NCI-H187 treated with DMSO at 0.1 percent for 48 hours (cell line): ENCODE measurements at places on chromosomes 13 and 19.

DNA sequence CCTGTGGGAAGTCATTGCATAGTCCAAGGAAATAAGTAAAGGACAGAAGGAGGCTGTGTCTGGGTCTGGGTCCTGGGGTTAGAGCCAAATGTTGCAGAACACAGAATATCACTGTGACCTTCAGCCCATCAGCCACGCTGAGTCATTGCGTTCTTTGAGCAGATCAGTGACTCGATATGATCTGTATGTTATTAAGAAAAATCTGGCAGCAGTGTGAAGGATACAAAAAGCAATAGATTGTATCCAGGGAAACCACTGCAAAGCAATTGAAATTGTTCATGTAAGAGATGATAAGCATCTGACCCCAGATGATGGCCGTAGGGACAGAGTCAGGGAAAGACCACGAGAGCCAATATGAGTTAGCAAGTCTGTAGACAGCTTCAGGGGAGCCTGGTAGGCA lies 1575.1 kb upstream of the SLC10A2 start:
- no peak for DNase-seq

- no peak for DNase-seq
These were observed 106.4 kb upstream of the MLNR start for GRCh38 chr13:49113526-49114286.

- DNase-seq = no peak
These were observed 7.8 kb upstream of the SYCN start for GRCh38 chr19:39211731-39212374.

- DNase-seq = no peak
These were observed 68.8 kb downstream of the CHST8 start for GRCh38 chr19:33690378-33691029.

DNA sequence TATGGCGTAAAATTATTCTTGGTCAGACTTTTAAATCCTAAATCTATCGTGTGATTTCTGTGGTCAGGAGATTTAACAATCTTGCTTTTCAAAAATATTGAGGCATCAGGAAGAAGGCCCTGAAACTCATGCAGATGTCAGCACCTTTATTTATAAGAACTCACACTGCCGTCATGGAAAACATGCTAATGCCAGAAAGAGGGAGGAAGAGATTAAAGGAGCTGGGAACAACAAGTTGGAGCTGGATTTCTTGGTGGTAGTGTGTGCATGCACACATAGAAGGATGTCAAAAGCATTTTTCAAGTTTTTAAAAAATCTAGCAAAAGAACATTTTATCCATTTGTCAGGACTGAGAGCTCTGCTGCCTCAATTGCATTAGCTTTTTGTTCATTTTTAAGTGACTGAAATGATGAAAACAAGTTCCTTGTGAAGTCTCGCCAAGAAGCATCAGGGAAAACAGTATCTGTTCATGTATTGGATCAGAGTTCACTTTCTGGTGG lies 342.5 kb downstream of the SPRY2 start:
- DNase-seq = no peak

DNA sequence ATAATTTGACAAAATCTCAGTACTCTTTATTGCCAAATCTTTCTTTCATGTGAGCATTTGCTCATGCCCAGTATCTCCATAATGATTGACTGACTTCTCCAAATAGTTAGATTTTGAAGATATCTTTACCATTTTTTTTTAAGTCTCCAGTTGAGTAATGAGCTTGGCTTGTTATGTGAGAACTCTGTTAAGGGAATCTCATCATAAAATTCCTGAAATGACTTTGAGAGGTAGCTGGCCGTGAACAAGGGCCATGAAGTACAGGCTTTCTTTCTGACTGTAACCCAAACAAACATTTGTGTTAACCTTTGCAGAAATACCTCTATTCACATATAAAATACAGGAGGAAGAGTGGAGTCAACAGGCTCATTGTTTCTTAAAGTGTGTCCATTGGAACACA lies 449.7 kb downstream of the IRS2 start:
- no peak for DNase-seq

- no peak for DNase-seq
These were observed at the start of gene JSRP1 for GRCh38 chr19:2255982-2256685. Gene JSRP1, minus strand, starts transcription at chr19:2256417. Its CDS starts 1,103 bp downstream, at chr19:2255314.

GRCh38 chr13:103055166-103055565 lies 11.1 kb downstream of the SLC10A2 start:
- DNase-seq = no peak

DNA sequence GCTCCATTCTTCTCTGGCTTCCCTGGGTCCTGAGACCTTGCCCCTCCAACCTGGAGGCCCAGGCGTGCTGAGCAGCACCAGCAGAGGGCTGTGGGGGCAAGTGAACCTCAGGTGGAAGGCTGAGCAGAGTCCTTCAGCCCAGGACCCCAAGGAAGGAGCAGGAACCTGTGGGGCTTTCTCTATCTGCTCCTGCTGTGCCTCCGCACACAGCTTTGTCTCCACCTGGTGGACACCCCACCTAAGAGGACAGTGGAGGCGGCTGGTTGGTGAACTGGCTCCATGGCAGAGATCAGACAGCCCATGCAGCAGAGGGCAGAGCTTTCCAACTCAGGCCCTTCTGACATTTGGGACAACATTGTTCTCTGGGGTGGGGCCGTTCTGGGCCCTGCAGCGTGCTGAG lies 19.7 kb downstream of the ZFR2 start:
- DNase-seq = no peak

DNA sequence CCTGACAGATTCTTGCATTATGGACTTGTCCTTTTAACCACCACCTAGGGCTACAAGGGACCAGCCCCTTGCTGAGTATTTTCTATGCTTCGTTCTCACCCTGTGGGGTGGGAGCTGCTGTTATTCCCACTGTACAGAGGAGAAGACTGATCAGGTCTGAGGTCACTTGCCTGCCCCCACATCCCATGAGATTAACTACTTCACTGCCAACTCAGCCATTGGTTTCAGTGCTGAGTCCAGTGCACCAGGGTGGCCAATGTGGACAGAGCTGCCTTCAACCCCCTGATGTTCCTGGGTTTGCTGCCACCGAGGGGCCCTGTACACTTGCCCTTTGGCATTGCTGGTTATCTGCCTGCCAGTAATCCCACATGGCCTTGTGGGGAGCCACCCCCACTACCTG lies 6.9 kb downstream of the PRKACA start:
- no peak for DNase-seq

GRCh38 chr13:113882716-113883115 lies 18.8 kb upstream of the GAS6 start:
- no peak for DNase-seq

DNA sequence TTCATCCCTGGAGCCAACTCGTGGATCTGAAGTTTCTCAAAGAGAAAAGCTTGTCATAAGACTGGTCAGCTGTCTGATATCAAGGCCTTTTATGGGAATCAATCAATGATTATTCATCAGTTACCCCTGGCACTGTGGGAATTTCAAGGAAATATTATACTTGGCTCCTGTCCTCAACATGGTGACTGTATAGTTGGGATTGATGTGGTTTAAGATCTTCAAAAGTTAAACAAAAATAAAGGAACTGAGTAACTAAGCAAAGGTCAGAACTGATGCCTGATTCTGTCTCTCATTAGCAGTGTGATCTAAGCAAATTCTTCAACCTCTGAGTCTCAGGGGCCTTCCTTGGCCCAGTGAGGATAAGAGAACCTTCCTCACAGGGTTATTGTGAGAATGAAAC lies 22.2 kb upstream of the SERPINE3 start:
- no peak for DNase-seq

- no peak for DNase-seq
These were observed 1.9 kb downstream of the C2CD4C start for GRCh38 chr19:406971-407510.

GRCh38 chr13:51844862-51845573 lies at the start of gene TMEM272:
Gene TMEM272, minus strand, starts transcription at chr13:51845177. Its CDS starts 6,647 bp downstream, at chr13:51838530.
- DNase-seq = no peak

DNA sequence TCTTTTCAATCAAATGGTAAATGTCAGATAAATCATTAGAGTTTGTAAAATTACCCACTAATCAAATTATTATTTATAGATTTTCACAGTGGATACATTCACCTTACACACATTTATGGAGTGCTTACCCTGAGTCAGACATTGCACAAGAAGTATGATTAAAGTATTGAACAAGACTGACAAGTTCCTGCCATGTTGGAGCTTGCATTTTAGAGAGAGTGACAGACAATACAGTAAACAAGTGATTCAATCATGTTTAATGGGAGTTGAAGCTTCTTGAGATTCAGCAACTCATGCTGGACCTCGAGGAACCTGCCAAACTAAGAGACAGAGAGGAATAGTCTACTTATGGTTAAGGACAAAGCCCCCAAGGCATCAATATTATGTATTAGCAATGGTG lies 487.8 kb downstream of the PCDH17 start:
- no peak for DNase-seq

- DNase-seq = no peak
These were observed 57.6 kb upstream of the ZNF507 start for GRCh38 chr19:32287811-32288227.

- DNase-seq = no peak
These were observed at the start of gene ADAMTSL5 for GRCh38 chr19:1512671-1513498. Gene ADAMTSL5, minus strand, starts transcription at chr19:1513019. Its CDS starts 2,076 bp downstream, at chr19:1510943.

DNA sequence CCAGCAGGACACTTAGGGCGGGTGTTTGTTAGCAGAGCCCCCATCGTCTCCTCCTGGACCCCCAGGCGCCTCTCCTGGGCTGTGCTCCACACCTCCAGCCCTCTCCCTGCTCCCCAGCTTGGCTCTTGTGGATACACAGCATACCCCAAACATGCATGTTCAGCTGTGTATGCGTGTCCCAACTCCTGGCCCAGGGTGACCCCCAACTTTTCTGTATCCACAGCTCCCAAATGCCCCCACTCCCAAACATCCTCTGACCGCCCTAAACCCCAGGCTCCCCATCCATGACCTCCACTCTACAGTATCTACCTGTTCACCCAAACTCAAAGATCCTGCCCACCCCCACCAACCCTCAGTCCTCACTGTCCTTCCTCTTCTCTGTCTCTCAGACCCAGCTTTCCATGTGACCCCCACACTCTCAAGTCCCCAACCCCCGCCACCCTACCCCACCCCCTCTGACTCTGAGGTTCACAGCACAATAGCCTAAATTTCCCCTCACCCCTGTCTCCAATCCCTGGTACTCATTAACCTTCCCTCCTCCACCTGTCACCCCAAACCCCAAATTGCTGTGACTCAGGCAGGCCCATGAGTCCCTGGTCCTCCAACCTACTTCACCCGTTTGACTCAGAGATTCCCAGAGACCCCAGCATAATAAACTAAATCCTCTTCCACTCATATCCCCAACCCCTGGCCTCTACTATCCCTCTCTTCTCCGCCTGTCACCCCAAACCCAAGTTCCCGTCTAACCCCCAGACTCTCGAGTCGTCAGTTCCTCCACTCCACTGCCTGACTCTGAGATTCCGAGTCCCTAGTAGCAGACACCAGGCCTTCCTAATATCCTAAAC lies 968 bp downstream of the UBE2M start:
- no peak for DNase-seq

DNA sequence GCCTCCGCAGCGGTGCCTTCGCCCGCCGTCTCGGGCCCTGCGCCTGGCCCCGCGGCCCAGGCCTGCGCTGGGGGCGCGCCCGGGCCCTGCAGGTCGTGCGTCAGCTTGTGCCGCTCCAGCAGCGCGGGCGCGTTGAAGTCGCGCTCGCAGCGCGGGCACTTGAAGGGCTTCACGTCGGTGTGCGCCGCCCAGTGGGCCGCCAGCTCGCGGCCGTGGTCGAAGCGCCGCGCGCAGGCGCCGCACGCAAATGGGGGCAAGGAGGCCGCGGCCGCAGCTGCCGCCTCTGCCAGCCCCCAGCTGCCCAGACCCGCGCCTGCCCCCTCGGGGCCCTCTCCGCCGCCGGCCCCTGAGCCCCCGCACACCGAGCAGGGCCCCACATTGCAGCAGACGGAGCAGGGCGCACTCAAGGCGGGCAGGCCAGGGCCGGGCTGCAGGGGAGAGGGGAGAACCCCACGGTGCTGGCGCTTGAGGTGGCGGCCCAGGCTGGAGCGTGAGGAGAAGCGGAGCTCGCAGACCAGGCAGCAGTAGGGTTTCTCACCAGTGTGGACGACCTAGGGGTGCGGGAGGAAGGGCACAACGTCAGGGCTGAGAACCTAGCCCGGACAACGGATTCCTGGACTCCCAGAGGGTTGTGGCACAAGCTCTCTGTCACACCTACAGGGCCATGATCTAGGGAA lies 6.1 kb downstream of the FIZ1 start:
- DNase-seq = no peak

DNA sequence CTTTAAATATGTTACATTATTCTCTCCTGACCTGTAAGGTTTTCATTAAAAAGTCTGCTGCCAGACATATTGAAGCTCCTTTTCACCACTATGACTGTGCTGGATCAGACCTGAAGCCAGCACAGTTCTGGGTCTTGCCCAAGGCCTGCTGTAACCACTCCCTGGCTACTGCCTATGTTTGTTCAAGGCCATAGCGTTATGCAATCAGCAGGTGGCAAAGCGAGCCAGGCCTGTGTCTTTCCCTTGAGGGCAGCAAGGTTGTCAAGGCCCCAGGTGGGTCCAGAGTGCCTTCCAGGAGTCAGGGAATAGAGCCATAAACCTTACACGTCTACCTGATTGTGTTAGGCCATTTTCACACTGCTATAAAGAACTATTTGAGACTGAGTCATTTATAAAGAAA lies 496.8 kb upstream of the PCDH9 start:
- no peak for DNase-seq

- no peak for DNase-seq
These were observed 1670.4 kb upstream of the SPRY2 start for GRCh38 chr13:82011355-82011754.

- no peak for DNase-seq
These were observed 850 bp downstream of the DYRK1B start for GRCh38 chr19:39833160-39833463.

GRCh38 chr19:12922959-12923358 lies 3.9 kb upstream of the SYCE2 start:
- no peak for DNase-seq

- no peak for DNase-seq
These were observed 293.9 kb upstream of the HTR2A start for GRCh38 chr13:47190696-47191305.

DNA sequence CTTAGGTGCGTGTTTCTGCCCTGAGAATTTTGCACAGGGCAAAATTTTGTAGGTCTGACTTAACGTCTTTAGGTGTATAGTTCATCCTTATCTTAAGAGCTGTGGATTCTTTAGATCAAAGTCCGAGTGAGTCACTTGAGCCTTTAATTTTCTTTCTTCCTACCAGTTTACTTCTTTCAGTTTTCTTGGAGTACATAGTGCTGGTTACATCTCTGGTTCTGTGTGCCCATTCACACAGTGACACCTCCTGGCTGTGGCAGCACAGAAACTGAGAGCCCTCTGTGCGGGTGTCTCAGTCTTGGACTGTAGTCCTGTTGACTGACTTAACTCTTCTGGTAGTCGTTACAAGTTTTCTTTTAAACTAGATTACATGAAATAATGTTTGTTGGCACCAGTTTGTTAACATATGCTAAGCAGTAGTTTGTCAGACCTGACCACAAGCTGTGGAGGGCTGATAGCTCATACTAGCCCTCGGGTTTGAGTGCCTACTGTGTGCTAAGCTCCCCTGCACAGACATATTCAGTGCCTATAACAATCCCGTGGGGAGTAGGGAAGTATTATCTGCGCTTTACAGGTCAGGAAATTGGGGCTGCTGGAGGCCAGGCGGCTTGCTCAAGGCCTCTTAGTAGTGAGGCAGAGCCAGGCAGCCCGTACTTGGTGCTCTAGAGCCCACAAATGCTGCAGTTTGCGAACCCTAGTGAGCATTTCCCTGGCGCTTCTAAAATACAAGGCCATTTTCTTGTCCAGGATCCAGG lies 1.6 kb downstream of the GATAD2A start:
- DNase-seq = no peak
